ENCODE measurements at places on chromosomes 2 and 18.

GRCh38 chr2:240919161-240919781 is 13.1 kb downstream of the CROCC2 start:
- no peak overlapping the region for H3K27ac ChIP-seq
- no peaks in the 10 kb centered on the region for H3K36me3 ChIP-seq
- no peak for DNase-seq
- peaks cover 3% of the 10 kb centered on the region for H3K27me3 ChIP-seq
- H3K4me3 ChIP-seq = no peak overlapping the region
- no peaks in the 10 kb centered on the region for H3K4me1 ChIP-seq

GRCh38 chr2:54942373-54942772 is 107.9 kb downstream of the RTN4 start:
- H3K27ac ChIP-seq = no peak overlapping the region
- peaks cover 3% of the 10 kb centered on the region for H3K4me1 ChIP-seq
- no peaks in the 10 kb centered on the region for H3K27me3 ChIP-seq
- no peaks in the 10 kb centered on the region for H3K36me3 ChIP-seq
- no peak overlapping the region for H3K4me3 ChIP-seq

DNA sequence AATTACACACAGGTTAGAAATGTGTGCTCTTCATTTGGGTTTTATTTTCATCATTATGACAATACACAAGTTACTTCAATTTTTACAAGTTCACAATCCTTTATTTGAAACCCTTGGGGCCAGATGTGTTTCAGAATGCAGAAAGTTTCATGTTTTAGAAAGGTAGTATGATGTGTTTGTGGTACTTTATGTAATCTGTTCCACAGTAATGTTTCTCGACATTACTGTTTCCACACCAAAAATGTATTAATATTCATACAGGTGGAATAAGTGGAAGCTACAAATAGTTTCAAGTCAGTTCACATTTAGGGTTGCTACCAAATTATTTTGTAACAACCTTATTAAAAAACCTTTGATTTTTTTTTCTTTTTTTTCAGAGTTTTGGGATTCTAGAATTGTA is 10.4 kb downstream of the UBE2E3 start:
- no peak overlapping the region for H3K4me3 ChIP-seq
- peaks cover 6% of the 10 kb centered on the region for H3K36me3 ChIP-seq
- no peak for DNase-seq
- H3K27ac ChIP-seq = no peak overlapping the region
- H3K27me3 ChIP-seq = no peaks in the 10 kb centered on the region

GRCh38 chr18:51137026-51137729 is 60.3 kb downstream of the MEX3C start:
- H3K4me3 ChIP-seq = no peak overlapping the region
- H3K4me1 ChIP-seq = no peaks in the 10 kb centered on the region
- no peak overlapping the region for H3K27ac ChIP-seq

DNA sequence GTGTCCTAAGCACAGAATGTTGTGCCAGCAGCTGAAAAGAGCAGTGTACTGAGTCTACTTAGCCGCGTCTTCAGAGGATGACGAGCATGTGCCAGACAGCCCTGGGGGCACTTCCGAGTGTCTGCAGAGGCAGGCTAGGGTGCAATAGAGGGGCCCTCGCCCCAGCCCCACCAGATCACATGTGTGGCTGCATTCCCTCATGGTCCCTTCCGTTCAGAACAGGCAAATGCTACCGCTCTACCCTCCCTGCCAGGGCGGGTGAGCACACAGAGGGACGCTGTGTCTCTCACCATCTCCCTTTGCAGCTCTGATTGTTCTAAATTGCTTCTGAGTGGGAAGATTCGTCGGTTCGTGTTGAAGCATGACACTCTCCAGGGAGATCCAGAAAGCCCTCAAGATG is 212.2 kb upstream of the RAB12 start:
- no peaks in the 10 kb centered on the region for H3K4me1 ChIP-seq
- no peak for DNase-seq
- no peaks in the 10 kb centered on the region for H3K36me3 ChIP-seq
- no peak overlapping the region for H3K4me3 ChIP-seq
- H3K27ac ChIP-seq = no peak overlapping the region
- no peaks in the 10 kb centered on the region for H3K27me3 ChIP-seq

DNA sequence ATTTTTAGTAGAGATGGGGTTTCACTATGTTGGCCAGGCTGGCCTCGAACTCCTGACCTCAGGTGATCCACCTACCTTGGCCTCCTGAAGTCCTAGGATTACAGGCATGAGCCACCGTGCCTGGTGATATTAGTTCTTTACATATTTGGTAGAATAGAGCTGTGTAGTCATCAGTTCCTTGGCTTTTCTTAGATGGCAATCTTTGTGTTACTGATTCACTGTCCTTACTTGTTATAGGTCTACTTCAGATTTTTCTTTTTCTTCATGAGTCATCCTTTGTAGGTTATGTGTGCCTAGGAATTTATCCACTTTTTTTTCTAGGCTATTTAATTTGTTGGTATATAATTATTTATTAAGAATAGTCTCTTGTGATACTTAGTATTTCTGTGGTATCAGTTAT is 30.3 kb upstream of the ZSWIM2 start:
- DNase-seq = no peak
- H3K4me3 ChIP-seq = no peak overlapping the region
- H3K4me1 ChIP-seq = no peaks in the 10 kb centered on the region
- H3K27ac ChIP-seq = no peak overlapping the region
- no peaks in the 10 kb centered on the region for H3K36me3 ChIP-seq

GRCh38 chr2:147173189-147173581 is 671.6 kb upstream of the ACVR2A start:
- DNase-seq = no peak
- no peak overlapping the region for H3K27ac ChIP-seq
- H3K4me3 ChIP-seq = no peak overlapping the region
- H3K36me3 ChIP-seq = no peaks in the 10 kb centered on the region

DNA sequence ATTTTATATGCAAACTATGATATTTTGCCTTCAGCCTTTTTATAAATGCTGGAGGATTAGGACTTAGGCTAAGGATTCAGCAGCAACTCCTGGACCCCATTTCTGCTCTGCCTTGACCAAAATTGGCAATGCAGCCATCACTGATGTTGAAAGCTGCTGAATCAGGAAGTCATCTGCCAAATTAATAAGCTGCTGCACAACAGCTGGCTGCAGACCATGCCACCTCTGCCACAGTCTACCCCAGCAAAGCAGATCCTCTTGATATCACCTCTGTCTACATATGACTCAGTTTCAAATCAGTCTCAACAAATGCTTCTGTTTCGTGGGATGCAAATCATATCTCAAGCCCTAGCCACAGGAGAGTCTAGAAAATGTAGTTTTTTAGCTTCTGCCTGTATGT is 7.1 kb upstream of the SOS1 start:
- H3K4me3 ChIP-seq = peak overlapping the region; percentile 45
- peaks cover 84% of the 10 kb centered on the region for H3K4me1 ChIP-seq
- no peaks in the 10 kb centered on the region for H3K27me3 ChIP-seq
- H3K27ac ChIP-seq = peak overlapping the region; percentile 87

DNA sequence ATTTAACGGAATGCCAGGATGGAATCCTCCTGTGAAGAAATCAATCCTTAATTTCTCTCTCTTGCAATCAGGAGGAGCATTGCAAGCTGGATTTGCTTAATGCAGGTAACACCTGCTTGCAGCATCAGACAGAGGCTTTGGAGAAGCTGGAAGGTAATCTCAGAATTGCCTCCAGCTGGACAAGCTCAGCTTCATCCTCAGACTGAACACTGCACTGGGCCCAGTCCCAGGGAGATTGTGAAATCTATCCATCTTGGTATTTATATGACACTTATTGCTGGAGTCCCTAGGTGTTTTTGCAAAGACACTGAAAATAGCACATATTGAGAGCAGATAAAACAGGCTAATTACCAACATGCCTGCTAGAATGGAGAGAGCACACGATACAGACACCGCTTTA is 179.4 kb upstream of the SESTD1 start:
- no peaks in the 10 kb centered on the region for H3K4me1 ChIP-seq
- no peak overlapping the region for H3K4me3 ChIP-seq
- H3K36me3 ChIP-seq = no peaks in the 10 kb centered on the region
- no peak overlapping the region for H3K27ac ChIP-seq
- H3K27me3 ChIP-seq = peaks cover 24% of the 10 kb centered on the region

DNA sequence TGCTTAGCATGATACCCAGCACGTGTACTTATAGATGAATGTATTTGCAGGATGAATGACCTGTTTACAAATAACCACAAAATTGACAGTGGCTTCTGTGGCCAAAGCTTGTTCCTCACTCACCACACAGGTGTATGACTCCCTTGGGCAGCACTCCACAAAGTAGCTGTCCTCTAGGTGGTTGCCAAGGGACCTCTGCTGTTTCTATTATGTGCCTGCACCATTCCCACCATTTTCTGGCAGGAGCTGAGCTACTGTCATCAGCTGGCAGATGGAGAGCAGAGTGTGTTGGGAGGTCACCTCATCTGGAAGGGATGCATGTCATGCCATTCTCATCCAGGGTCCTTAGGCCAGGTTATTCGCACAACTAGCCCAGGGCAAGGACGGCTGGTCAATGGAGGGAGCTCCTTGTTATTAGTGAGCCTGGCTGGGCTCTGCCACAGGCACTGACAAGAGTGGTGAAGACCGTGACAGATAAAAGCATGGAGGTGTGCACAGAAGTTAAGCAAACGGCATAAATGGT is 37.1 kb upstream of the TRIB2 start:
- H3K27me3 ChIP-seq = peaks cover 10% of the 10 kb centered on the region
- H3K27ac ChIP-seq = no peak overlapping the region
- H3K4me1 ChIP-seq = no peaks in the 10 kb centered on the region
- no peak for DNase-seq
- no peaks in the 10 kb centered on the region for H3K36me3 ChIP-seq
- H3K4me3 ChIP-seq = no peak overlapping the region

DNA sequence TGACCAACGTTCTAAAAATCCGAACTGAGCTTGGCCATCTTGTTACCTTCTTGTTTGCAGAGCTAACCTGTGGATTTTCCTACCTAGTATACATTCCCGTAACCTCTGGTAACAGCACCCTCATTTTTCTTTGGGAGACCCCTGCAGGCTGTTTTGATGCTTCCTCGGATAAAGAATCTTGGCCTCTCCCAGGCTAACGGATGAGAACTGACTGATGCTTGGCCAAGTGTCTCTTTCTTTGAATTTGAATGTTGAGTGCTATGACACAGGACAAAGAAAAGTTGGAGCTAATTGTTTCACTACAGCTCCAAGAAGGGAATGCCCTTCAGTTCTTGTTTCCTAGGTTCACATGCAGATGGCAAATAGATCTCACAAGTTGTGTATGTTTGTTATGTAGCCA is 19.3 kb upstream of the CAVIN2 start:
- H3K36me3 ChIP-seq = no peaks in the 10 kb centered on the region
- H3K27ac ChIP-seq = no peak overlapping the region
- H3K27me3 ChIP-seq = peaks cover 12% of the 10 kb centered on the region
- DNase-seq = no peak
- H3K4me3 ChIP-seq = no peak overlapping the region

DNA sequence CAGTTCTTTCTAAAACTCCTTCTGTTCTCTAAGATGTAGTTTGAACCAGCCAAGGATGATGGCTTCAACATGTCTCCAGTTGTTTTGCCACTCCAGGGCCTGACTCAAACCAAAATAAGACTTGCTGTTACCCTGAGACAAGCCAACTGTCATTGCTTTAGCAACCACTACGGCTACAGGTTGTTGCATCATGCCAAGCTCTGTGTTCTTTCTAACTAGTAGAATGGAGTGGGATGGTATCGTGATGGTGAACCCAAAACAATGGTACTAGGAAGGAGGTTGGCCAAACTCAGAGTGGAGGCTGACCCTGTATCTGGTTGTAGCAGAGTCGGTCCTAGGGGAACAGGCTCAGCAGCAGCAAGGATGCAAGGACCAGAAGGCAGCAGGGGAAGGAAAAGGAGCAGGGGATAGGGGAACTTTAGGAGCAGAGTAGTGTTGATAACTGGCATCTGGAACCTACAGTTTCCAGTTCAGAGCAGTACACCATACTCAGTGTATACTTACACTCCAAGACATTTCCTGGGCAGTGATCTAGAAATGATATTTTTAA is 51.6 kb downstream of the PDK1 start:
- no peak overlapping the region for H3K27ac ChIP-seq
- H3K4me1 ChIP-seq = no peaks in the 10 kb centered on the region
- no peak for DNase-seq
- H3K4me3 ChIP-seq = no peak overlapping the region
- H3K36me3 ChIP-seq = peaks cover 48% of the 10 kb centered on the region

DNA sequence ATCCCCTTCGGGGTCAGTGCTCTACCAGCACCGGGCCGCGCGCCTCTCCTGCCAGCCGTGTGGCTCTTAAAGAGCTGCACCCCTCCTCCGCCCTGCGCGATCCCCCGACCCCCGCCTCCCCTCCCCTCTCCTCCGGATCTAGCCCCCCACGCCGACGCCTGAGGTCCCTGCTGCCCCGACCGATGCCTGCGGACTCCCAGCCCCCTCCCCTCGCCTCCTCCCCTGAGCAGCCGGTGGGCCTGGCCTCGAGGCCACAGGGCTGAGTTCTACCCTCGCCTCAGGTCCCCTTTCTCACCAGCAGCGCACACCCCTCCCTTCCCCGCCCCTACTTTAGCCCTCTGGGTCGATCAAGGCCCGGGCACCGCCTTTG is 5.8 kb upstream of the SIX3 start:
- H3K27ac ChIP-seq = no peak overlapping the region
- H3K4me1 ChIP-seq = peaks cover 12% of the 10 kb centered on the region
- no peak for DNase-seq
- peaks cover 82% of the 10 kb centered on the region for H3K27me3 ChIP-seq
- H3K36me3 ChIP-seq = peaks cover 7% of the 10 kb centered on the region

DNA sequence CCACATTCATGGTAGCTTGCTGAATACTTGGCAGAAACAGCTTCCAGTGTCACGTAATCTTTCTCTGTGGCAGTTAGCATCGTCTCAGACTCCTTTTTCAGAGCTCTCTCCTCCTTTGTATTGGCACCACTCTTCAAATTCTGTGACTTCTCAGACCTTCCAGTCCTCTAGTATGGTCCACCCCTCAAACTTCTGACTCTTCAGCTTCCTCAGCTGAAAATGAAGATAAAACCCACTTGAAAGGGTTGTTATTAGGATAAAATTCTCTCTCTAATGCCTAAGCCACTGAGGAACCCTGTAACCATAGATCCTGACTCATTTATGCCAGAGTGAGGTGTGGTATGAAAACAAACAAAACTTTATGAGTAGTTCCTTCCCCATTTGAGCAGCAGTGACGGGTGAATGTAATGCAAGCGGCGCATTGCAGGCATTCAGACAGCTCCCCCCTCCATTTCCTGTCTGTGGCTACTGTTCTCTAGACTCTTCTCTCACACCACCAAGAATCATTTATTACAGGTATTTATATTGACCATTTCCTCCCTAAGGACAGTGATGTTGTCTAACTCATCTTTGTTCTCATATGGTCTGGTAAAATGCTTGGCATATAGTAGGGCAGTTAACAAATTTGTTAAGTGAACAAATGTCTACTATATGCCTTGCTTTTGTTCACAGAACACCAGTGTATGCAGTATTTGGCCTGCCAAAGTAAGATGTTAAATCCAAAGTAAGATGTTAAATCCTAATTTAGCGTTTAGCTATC is 35.3 kb downstream of the GALNT1 start:
- no peak overlapping the region for H3K27ac ChIP-seq
- peaks cover 8% of the 10 kb centered on the region for H3K4me1 ChIP-seq
- peak; percentile 78 for DNase-seq
- H3K4me3 ChIP-seq = no peak overlapping the region
- no peaks in the 10 kb centered on the region for H3K36me3 ChIP-seq
